Hematopoietic multipotent progenitor cell treated with erythropoietin and hydrocortisone succinate and interleukin-3 and kit ligand, for 8 days (in vitro differentiated cells): ENCODE measurements at places on chromosomes 1 and 21.

DNA sequence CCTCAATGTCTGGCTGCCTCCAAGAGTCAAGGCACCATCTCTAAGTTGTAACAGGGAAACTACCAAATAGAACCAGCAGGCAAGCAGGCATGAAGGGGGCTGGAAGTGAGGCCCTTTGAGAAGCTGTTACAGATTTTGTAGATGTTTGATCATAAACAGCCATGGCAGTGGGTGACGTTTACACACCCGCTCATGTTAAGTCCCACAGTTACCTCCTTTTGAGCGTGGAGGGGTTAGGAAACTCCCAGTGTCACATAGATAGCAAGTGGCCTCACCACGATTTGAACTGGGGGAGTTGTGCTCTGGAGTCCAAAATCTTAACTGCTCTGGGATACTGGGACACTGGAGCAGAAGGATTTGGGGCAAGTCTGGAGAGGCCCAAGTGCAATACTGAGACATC is 192.4 kb downstream of the HIVEP3 start:
- DNase-seq, result no peak

DNA sequence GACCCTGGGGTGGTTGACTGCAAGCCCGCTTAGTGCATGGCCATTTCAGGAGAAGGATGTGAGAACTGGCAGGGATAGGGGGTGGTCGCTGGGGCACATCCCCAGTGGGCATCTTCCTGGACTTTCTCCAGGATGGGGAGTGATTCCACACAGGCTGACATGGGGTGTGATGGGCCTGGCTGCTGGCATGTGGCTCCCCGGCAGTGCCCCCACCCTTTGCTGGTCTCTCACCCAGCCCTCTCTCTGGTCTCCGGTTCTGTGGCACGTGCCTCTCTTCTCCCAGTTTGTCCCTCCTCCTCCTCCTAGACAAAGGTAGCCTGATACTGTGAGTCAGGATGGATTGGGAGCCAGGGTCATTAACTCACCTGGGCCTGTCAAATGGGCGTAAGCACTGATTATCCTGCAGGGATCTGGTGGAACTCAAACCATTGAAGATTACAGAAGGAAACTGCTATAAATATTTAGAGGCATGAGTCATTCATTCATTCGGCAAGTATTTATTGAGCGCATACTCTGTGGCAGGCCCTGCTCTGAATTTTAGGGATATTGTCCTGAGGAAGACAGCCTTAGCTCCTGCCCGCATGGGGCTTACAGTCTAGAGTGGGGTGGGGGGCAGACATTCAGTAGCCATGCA is 23.6 kb upstream of the EPS8L3 start:
- no peak for DNase-seq

DNA sequence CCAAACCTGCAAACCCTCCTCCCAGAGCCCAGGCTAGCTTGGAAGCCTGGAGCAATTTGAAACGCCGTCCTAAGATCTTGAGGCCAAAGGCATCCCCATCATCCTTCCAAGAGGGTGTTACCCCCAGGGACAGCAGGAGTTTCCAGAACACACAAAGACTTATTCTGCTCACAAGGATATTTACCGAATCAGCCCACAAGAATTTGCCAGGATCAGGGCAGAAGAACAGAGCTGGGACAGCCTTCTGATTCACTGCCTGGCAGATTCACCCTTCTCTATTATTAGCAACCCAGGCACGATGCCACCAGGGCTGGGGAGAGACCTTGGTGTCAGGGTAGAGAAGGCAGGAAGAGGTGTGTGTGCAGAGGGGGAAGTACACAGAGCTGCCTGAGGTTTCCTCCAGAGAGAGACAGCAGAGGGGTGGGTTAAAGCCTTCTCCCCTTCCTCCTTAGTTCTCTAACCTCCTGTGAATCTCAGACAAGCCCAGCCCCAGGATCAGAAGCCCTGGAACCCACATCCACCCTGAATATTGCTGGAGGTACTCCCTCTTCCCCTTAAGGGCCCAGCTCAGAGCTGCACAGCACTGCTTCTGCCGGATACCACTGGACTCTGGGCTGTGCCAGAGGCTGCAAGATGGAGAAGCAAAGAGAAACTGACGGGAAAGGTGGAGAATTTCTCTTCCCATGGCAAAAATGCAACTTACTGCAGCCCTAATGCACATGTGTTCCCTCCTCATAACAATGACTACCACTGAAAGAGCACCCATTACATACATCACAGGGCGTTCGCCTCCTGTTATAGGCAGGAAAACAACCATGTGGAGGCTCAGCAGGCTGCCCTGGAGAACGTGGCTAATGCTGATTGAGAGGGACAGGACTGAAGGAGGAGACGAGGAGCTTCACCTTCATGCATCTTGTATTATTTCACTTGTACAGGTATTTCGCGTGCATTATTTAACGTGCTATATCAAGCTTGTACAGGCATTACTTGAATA is 61.8 kb downstream of the ITPKB start:
- DNase-seq, result peak; percentile 27

GRCh38 chr21:44899768-44900558 is 20.7 kb downstream of the ITGB2 start:
- no peak for DNase-seq

GRCh38 chr1:96861836-96862235 is 140.3 kb downstream of the PTBP2 start:
- no peak for DNase-seq

GRCh38 chr1:177185209-177185608 is 14.5 kb downstream of the BRINP2 start:
- DNase-seq, result no peak

DNA sequence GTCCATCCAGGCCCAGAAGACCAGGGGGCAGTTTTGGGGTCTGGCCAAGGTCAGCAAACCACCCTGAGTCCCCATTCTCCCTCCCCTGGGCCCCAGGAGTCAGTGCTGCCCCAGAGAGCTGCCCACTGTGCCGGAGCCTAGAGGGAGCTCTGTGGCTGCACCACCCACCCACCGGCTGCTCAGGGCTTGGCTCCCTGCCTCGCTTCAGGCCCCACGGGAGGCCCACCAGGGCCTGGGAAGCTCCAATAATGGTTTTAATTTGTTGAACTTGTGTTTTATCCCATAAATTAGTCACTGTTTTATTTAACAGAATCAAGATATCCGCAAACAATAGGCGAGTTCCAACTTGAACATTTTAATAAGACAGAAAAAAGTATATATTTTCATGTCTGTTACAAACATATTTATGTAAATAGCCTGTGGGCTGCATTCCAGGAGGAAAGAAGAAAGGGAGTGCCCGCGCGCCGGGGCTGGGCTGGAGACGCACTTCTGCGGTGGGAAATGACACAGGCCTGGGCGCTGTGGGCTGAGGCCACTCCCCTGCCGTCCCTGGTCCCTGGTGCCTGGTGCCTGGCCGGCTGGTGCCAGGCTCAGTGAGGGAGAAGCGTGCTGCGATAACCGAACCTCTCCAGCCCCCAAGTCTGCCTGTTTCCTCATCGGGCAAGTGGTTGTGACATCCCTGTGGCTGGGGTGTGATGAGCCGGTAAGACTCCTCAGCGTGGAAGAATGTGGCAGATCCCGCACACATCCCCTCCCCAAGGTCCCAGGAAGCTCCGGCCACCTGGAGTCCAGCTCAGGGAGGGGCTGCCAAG is 160.5 kb downstream of the PEX14 start:
- no peak for DNase-seq

DNA sequence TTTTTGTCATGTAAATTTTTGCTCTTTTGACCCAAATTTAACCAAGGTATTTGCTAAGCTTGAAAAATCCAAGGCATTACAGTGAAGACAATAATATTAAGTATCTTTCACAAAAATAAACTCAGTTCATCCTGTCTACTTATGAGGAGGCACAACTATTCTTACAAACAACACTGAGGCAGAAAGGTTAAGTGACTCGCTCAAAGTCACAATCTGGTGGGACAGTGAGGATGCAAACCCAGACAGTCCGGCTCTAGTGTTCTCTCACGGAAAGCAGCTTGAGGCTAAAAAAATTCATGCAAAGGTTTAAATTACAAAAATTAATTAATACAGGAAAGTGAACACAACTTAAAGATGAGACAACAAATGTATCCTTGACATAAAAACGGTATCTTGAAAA is 125.3 kb downstream of the SIPA1L2 start:
- no peak for DNase-seq

DNA sequence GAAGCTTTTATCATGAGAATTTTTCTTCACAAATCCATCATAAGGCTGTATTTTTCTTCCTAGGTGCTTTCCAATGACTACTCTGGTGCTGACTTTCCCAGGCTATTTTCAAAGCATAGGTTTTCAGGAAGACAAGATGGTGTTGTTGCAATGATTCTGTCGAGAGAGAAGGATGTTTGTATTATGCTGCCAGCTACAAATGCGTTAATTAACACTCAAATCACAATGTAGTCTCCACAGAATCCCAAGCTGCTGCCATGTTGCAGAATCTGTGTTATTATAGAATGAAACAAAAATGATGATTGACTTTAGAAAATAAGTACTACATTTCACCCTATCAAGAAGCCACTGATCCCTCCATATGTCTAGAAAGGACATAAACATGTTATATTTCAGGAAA is 179.5 kb upstream of the MAP1LC3C start:
- DNase-seq, result no peak

GRCh38 chr1:179448437-179449149 is 82.8 kb downstream of the AXDND1 start:
- DNase-seq, result no peak

GRCh38 chr1:88275259-88275862 is 408.7 kb upstream of the PKN2 start:
- no peak for DNase-seq

DNA sequence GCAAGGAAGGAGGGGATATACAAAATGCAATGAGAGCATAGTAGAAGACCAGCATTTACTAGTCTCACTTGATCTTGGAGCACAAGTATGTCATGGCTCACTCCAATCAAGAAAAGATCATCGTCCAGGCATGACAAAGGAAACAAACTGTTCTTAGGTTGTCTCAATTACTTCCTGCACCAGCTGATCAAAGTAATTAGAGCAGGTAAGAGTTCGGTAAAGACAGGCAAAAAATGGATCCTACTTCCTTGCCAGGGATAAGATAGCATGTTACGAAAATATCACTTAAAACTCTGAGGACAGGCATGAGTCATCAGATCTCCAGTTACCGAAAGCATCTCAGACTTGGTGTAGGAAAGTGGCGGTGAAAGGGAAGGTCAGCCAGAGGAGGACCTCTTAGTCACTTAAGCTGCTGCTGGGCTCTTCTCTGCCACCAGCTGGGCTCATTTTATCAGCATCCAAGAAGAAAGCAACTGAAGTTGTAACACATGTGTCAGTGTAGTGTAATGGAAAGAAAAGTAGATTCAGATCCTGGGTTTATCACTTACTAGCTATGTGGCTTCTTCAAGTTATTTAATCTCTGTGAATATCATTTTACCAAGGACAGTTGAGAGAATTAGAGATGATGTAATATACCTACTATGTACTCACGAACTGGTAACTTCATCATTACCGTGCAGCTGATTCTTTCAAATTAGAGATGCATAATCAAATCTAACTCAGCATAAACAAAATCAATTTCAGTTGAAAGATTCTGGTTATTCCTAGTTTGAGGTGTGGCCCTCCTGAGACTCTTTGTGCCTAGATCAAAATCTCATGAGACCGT is 46.8 kb downstream of the XCL1 start:
- no peak for DNase-seq

- no peak for DNase-seq
These were observed 34.0 kb upstream of the ADGRL4 start for GRCh38 chr1:79040424-79041082.

DNA sequence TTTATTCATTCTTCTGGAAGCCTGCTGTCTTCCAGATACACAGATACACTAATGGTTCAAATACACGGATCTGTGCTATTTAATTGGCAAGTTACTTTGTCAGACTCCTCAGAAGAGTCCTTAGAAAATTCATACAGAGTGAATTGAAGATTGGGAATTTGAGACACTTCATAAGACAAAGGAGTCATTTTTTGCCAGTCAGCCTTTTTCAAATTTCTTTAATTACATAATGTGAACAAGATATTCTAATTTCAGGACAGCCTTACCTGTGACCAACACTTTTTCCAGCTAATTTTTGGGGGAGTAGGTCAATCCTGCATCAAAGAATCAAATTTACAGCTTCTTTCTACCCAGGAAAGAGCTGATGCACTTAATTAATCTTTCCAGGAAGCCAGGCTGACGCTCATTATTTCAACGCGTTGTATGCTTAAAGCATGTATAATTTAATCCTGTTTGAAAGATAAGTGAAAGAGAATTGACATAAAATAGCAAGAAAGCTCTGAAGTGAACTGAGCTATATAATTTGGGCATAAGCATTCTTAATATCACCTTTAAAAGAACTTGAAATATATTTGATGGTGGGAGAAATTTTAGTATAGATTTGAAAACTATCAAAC is 12.8 kb upstream of the NRIP1 start:
- DNase-seq, result no peak

DNA sequence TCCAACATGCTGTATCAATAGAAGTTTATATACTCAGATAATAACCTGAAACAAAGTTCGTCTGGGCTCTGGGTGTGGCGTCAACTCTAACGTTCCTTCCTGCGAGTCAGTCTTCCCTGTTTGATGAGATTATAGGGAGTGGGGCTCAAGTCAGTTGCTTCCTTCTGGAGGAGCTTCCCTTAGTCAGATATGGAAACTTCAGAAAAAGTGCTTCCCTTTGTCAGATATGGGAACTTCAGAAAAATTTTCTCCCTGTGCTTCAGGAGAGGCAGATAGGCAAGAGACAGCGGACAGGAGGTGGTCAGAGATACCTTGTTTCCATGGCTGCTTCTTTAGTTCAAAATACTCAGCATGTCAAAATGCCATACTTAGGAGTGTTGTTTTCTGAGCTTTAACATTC is 51.1 kb upstream of the PRDX6 start:
- peak; percentile 34 for DNase-seq

GRCh38 chr1:88736633-88737248 is 52.7 kb downstream of the PKN2 start:
- peak; percentile 58 for DNase-seq

DNA sequence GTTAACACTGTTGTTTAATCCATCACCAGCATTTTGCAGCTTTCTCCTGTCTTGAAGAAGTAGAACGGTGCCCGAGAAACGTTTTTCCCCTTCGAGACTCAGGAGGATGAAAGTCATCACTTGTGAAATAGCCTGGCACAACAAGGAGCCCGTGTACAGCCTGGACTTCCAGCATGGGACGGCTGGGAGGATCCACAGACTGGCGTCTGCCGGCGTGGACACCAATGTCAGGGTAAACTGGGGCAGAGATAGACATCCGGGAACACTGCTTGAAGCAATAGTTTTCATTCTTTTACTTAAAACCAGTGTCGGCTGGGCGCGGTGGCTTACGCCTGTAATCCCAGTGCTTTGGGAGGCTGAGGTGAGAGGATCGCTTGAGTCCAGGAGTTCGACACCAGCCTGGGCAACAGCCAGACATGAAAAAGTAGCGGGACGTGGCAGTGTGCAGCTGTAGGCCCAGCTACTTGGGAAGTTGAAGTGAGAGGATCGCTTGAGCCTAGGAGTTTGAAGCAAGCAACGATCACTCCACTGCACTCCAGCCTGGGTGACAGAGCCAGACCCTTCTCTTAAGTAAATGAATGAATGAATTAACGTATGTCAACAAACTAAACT is 945 bp downstream of the CHAF1B start:
- no peak for DNase-seq
